ENCODE measurements at places on chromosomes 3 and 15.

DNA sequence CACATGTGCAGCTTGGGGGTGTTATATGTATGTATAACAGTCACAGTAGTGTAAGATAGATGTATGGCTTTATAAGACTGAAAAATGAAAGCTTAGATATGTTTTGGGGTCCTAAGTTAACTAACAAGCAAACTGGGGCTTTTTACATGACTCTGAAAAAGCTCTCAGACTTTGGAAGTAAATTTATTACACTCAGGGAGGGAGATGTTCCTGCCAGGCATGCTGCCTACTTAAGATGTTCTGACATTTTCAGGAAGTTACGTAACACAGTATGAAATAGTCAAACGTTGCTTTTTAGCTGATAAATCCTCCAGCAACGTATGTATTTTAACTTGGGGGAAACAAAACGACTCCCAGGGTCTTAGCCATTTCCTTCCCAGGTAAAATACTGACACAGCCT, 1.7 kb upstream of the IFT57 start:
- DNase-seq: no peak

- no peak for DNase-seq
Measured at GRCh38 chr3:120778776-120779175, 36.2 kb downstream of the GTF2E1 start.

GRCh38 chr3:70988111-70988510, 595.4 kb downstream of the FOXP1 start:
- no peak for DNase-seq

GRCh38 chr3:87564438-87564837, 288.1 kb upstream of the POU1F1 start:
- DNase-seq: no peak

DNA sequence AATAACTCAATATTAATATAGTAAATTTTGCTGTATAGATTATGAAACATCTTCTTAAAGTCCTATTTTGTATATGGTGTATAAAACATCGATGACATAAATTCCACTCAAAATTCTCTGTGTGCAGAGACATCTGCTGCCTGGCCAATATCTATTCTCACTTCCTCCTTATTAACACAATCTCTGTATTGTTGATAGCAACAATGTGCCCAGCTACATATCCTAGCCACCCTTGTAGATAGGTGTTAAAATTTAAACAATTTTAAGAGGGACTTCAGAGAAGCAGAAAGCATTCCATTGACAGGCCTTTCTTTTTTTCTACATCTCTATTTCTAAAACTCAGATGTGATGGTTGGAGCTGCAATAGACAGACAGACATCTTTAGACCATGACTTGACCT, 72.3 kb downstream of the FGF12 start:
- DNase-seq: no peak

GRCh38 chr15:23762026-23762425, 74.9 kb upstream of the NDN start:
- no peak for DNase-seq

DNA sequence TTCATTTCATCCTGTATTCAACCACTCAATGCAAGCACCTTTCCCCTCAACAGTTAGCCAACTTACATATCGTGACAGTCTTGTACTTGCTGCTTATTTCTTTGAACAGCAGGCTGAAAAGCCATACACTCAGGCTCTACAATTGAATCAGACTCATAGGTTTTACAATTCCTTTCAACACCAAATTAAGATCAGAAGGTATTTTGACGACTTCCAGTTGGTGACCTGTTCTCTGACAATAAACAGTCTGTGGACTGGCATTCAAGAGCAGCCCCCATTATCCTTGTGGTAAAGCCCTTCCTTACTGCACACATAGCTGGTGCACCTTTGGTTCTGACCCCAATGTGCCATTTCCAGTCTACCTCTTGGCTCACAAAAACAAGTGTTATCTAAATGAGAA, 140.0 kb upstream of the MB21D2 start:
- no peak for DNase-seq

- DNase-seq: no peak
Measured at GRCh38 chr3:136617198-136617597, 135.0 kb downstream of the STAG1 start.

DNA sequence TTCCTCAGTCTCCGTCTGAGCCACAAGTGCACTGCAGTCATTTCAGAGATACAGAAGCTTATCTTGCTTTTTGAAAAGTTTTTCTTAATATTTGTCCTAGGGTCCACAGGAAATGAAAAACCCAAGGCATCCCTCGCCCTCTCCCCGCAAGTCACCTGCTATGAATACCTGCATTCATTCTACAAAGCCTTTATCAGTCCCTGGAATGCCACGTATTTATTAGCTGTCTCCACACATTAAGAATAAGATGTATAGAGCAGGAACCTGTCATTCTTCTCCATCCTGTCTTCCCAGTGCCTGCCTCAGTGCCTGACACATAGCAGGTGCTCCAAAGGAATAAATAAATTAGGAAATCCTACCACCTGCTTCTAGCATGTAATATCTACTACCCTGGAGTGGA, 73.3 kb upstream of the ICE2 start:
- DNase-seq: no peak

DNA sequence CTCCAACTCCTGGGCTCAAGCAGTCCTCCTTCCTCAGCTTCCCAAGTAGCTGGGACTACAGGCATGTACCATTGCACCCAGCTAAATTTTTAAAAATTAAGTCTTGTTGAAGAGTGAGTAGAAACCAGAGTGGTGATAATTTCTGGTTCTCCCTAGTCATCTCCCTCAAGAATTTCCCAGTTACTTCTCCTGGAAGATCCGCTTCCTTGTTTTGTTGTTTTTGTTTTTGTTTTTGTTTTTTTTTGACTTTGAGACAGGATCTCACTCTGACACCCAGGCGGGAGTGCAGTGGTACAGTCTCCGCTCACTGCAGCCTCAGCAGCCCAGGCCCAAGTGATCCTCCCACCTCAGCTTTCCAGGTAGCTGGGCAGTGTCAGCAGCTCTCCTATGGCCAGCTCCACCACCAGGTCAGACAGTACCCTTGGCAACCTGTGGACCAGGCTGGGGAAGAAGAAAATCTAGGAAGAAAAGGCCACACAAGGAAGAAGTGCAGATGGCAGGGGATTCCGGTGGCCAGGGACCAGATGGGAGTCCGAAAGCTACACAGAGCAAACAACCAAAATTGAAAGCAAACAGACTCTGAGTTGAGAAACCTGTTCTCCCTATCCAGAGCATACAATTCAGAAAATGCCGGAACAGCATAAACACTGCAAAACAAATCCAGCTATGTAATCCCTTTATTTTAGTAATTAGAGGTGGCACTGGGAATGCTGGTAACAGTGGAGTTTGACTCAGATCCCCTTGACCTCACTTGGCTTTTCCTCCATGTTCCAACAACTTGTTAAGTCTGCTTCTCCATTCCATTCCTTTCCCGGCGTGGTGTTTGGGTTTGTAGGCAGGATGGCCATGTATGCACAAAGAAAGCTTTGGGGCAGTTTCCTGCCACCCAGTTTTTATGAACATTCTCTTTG, 266.6 kb upstream of the CTDSPL start:
- no peak for DNase-seq

DNA sequence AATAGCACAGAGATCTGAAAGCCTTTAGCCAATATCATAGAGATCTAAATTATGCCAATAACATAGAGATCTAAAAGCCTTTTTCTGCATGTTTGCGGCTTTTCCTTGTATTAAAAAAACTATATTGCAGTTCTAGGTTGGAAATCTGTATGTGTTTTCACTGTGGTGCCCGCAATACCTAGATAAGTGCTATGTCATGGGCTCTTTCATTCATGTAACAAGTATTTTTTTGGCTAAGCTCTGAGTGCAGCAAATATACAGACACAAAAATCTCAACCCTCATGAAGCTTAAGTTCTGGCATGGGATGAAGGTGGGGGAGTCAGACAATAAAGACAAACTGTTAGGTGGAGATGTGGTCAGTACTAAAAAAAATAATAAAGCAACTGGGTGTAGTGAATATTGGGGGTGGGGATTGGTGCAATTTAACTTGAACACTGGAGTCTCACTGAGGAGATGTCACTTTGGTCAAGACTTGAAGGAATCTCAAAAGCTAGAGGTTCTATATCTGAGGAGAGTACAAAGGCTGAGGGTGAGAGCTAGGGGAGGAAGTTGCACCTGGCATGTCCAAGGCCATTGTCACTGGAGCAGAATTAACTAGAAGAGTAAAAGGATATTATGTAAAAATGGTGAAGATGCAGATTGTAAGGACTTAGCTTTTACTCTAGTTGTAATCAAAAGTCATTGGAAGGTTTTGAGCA, 973 bp downstream of the BUB1B start:
- no peak for DNase-seq

- no peak for DNase-seq
Measured at GRCh38 chr3:197883541-197883940, 66.4 kb upstream of the RPL35A start.

- DNase-seq: no peak
Measured at GRCh38 chr15:56808160-56808559, 74.9 kb upstream of the ZNF280D start.

DNA sequence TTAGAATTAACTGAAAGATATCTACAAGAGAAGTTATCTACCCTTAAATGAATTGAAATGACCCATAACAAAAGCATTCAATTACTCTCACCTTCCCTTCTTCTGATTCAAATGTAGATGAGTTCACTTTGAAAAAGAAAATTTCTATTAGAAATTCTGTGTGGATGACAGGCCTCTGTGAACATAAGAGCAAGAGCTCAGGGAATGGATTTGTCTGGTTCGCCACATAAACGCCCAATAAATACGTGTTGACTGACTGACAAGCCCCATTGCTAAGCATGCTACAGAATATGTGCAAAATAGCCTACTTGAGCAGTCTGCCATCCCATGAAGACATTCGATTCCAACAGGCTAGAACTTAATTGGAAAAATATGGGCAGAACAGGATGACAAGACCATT, 315.9 kb downstream of the MECOM start:
- no peak for DNase-seq

DNA sequence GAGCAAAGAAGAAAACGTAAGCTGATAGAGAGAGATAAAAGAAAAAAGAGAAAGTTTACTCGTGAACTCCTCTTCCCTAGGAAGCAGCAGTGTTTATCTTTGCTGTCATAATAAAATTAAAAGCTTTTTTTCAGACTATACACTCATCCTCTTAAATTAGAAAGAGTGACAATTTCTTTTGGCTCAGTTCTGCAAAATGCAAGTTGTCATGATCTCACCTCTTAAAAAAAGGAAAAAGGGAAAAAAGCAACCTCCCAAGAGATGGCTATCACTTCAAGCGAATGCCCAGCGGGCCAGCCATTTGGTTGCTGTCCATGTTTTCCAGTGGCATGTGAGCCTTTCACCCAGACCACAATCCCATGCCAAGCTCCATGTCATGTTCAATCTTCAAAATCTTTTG, 7.0 kb upstream of the THBS1 start:
- DNase-seq: no peak

- DNase-seq: no peak
Measured at GRCh38 chr3:61239871-61240270, 11.4 kb downstream of the FHIT start.

DNA sequence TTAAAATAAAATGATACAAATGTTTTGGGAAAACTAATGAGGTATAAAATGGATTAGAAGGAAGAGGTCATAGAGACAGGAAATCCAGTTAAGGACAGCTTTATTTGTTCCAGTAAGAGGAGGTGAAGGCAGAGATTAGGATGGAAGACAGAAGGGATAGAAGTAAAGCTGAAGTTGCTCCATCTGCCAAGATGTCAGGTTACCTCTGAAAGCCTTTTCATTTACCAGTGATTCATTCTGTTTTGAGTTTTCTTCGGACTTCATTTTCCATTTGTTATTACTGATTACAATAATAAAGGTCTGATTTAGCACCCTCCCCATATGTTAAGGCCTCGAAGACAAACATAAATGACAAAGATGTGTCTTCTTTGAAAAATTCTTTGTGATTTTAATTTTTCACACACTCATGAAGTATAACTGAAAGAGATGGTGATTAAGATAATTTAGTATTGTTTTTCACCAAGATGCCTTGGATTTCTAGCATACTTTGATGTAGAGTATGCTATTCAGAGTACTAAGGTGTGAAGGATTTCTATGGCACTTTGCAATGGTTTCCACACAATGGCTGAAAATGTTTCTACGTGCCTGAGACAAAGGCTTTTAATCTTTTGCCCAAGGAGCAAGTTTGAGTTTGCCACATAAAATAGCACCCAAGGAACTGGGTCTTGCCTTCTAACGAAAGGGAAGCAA, 75.4 kb upstream of the PLAAT1 start:
- no peak for DNase-seq

GRCh38 chr3:38306941-38307340, 24.8 kb downstream of the SLC22A14 start:
- no peak for DNase-seq

DNA sequence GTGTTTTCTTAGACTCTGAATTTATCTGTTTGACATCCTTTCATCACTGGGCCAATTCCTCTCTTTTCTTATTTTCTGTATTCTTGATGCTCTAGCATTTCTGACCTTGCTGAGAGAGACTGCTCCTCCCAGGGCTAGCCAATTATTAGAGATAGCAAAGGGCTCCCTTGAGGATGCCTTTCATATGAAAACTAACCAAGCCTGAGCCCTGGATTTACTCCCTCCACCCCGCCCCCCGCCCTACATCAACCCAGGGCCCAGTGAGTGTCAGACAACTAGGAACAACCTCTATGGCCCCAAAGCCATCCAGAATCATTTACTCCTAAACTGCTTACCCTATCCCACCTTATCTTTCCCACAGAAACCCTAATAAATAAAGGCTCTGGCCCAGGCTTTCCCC, 69.7 kb upstream of the LARS2 start:
- no peak for DNase-seq

- no peak for DNase-seq
Measured at GRCh38 chr3:129663045-129663446, 56.6 kb upstream of the PLXND1 start.

DNA sequence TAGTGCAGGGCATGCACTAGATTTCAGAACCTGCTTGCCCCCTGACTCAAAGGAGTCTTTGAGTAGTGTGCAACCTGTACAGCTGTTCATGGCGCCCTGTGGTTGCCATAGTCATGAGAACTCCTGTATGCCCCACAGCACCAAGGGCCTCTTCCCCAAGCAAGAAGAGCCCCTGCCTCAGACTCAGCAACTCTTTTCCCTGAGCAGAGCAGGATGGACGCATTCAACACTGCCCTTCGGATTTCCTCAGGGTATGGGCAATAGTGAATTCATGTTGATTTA, 89.7 kb upstream of the KLF13 start:
- DNase-seq: no peak

DNA sequence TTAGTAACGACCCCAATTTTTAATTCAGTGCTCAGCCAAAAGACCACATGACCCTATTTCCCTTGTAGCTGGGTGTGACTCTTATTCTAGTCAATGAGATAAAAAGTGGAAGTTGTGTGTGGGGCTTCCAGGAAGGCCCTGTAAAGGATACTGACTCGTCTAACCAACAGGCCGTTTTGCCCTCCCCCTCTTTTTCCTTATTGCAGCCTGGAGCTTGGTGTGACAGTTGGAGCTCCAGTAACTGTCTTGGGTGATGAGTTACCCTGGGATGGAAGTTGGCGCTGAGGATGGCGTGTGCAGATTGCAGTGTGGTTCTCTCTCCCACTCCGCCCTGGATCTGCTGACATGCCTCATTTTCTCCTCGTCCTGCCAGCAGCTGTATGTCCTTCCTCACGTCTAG, 209.3 kb upstream of the PROK2 start:
- no peak for DNase-seq

Measured in activated CD4-positive, alpha-beta T cell treated with anti-CD3 and anti-CD28 coated beads, Interleukin-2, amount 10 ng/mL, durations not matched to agents 7 days and 5 days (primary cell).